ENCODE measurements at places on chromosomes 13 and 19.

- DNase-seq = no peak
Measured at GRCh38 chr19:18586306-18586705, 2.3 kb upstream of the REX1BD start.

GRCh38 chr19:31257025-31257424 is 92.2 kb downstream of the TSHZ3 start:
- no peak for DNase-seq

- DNase-seq = no peak
Measured at GRCh38 chr19:4014541-4015491, 7.3 kb downstream of the PIAS4 start.

- DNase-seq = no peak
Measured at GRCh38 chr13:51839711-51840540, 5.1 kb downstream of the TMEM272 start.

DNA sequence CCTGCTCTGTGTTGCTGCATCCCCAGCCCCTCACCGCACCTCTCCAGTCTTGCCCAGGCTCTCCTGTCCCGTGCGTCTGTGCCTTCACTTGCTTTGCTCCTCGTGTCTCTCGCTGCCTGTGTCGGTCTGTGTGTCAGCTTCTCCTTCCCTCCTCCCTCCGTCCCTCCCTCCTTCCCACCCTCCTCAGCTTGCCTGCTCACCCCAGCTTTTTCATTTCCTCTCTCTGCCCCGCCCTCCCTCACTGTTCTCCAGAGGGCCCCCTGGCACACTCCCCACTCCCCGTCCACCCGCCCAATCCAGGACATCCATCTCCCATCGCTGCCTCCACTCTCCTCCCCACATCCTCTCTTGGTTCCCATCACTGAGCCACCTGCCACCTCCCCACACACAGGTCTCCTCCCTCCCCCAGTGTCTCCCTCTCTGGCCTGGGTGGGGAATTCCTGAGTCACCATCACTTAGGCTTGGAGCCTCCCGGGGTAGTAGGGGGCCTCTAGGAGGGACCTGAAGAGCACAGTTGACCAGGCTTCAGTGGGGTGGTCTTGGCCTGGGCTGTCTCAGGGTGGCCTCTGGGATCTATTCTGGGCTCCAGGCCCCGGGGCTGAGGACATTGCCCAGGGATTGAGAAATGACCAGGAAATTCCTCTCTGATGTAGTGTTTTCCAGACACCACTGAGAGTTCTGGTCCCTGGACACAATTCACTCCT is at the start of gene PTGIR:
Gene PTGIR, minus strand, starts transcription at position 132 of the 704 bp plus-strand sequence. CDS start 864 bp downstream, outside the sequence.
- DNase-seq = peak; percentile 75

GRCh38 chr13:88552966-88553365 is 881.8 kb downstream of the SLITRK5 start:
- DNase-seq = no peak

DNA sequence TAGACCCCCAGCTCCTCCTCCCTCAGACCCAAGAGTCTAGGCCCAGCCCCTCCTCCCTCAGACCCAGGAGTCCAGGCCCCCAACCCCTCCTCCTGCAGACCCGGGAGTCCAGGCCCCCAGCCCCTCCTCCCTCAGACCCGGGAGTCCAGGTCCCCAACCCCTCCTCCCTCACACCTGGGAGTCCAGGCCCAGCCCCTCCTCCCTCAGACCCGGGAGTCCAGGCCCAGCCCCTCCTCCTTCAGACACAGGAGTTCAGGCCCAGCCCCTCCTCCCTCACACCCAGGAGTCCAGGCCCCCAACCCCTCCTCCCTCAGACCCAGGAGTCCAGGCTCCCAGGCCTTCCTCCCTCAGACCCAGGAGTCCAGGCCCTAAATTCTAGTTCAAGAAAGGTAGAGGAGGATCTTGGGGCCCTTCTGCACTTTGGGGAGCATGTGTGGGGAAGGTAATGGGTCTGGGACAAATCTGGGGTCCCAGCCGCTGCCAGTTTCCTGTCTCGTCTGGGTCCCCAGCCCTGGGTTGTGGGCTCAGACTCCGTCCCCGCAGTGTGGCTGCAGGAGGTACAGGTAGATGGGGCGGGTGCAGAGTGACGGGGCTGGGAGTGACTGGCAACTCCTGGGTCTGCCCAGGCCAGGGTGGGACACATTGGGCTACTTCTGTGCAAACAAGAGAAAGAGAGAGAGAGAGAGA is 3.2 kb upstream of the TMEM190 start:
- DNase-seq = no peak

- no peak for DNase-seq
Measured at GRCh38 chr19:49701271-49701786, 10.4 kb downstream of the CPT1C start.
